Retina (tissue), 1 donor: ENCODE measurements at places on chromosomes 1 and 21.

DNA sequence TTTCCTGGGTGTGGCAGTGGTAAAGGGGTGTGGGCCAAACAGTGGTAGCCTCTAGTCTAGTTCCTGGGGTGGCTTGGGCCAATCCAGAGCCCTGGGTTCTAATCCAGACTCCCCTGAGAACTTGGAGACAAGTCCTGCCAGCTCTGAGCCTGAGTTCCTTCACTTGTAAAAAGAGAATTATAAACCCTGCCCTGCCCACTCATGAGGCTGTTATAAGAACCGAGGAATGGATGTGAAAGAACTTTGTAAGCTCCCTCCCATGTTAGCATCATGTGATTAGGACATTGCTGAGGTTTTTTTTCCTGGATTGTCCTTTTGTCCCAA is 131.0 kb downstream of the RRAGC start:
- no peak for DNase-seq

DNA sequence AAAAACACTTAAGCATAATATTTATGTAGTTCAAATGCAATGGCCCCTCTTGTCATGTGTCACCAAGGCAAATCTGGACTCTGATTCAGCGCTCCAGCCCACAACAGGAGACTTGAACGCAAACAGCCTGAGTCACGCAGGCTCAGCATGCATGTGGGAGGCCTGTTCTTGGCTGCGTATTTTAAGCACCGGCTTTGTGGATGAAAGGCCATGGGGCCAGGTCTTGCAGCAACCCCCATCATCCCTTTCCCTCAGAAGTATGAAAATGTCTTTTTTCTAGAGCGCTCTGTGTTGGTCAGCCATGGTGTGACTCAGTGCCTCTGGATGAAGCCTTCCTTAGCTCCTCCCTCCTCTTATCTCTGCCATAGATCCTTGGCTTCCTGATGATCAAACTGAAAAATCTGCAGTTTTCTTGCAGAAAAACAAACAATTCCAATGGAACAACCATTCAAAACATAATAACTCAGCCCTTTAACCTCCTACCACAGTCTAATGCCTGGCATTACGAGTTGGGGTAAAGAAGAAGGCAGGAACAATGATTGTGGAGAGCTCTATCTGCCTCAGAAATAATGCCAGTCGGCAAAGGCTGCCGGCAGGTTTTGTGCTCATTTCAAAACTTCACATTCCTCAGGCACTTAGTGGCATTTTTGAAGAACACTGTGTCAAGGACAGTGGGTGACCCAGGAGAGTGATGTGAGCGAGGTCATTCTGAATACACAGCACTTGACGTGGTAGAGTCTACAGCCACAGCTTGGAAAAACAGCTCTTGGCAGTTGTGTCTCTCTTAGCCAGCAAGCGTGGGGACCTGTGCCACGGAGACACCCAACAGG is 167.5 kb downstream of the CLIC6 start:
- no peak for DNase-seq

DNA sequence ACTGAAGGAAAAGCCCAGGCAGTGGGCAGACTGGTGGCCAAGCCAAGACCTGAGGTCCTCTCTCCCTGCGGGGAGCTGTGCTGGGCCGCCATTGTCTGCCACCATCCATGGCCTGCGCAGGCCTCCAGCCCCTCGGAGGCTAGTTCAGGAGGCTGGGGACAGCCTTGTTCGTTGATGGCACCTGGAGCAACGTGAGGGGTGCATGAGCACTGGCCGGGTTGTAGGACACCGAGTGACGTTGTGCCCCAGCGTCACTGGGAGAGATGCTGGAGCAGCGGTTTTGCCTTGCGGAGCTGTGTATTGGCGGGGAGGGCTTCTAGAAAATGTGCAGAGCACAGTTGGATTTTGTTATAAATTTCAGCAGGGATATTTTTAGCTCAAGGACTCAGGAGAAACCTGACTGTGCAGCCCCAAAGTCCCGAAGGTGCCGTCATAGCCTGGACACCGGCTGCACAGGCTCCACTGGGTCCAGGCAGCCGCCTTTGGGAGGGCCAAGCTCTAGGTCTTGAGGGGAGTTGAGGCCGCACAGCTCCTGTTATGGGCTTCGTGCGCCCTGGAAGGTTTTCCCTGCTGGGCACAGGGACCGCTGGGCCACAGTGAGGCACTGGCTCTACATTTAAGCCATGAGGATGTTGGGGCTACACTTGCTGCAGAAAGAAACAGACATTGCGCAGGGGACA is 48.2 kb upstream of the ADARB1 start:
- no peak for DNase-seq

DNA sequence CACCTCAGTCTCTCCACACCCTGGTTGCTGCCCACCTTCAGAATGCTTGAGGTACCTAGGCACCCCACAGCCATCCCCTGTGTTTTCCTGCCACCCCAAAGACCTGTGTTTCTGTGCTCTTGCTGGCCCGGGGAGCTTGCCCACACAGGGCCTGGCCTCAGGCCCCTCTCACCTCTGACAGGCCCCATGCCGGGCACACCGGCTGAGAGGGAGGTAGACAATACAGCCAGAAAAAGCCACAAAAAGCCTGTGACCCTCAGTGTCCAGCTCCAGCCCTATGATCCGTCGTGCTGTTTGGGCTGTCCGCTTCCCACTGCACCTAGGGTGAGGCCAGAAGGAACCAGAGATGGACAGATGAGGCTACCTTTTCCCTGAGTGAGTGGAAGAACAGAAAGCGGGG is 11.4 kb downstream of the SEMA6C start:
- no peak for DNase-seq

DNA sequence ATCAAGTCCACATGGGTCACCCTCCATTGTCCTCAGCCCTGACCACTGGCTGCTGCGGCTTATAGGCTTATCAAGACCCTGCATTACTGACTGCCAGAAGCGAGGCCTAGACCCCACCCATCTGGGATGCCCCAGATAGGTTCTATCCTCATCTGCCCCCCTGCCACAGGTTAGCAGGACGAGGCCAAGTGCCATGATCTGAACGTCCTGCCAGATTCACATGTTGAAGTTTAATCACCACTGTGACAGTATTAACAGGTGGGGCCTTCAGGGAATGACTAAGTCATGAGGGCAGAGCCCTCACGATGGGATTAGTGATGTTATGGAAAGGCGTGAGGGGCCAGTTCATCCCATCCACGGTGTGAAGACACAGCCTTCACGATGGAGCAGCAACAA is 6.2 kb upstream of the CPLANE2 start:
- DNase-seq: no peak

DNA sequence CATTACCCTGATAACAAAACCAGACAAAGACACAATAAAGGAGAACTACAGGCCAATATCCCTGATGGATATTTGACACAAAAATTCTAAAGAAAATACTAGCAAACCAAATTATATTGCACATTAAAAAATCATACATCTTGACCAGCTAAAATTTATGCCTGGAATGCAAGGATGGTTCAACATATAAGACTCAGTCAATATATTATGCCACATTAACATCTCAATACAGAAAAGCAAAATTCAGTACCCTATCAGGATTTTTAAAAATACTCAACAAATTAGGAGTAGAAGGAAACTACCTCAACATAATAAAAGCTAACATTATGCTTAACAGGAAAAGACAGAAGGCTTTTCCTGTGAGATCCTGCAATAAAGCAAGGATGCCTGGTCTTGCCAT is 177.1 kb downstream of the MAGI3 start:
- DNase-seq: no peak

DNA sequence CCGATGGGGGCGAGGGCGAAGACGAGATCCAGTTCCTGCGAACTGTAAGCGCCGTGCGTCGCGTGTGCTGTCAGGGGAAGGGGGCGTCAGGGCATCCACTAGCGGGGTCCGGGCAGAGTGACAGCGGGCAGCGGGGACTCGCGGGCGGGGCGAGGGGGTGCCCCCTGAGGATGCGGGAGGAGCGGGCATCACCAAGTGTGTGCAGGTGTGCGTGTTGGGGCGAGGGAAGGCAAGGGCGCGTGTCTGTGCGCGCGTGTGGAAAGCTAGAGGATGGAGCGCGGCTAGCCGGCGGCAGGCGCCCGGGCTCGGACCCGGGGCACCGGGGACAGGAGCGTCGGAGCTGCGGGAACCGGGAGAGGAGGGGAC is 525 bp downstream of the RYR2 start:
- peak; percentile 65 for DNase-seq

GRCh38 chr1:221418346-221418745 is 323.5 kb downstream of the DUSP10 start:
- DNase-seq: no peak

- DNase-seq: no peak
Observed at GRCh38 chr1:59265622-59266021, 31.3 kb upstream of the FGGY start.

DNA sequence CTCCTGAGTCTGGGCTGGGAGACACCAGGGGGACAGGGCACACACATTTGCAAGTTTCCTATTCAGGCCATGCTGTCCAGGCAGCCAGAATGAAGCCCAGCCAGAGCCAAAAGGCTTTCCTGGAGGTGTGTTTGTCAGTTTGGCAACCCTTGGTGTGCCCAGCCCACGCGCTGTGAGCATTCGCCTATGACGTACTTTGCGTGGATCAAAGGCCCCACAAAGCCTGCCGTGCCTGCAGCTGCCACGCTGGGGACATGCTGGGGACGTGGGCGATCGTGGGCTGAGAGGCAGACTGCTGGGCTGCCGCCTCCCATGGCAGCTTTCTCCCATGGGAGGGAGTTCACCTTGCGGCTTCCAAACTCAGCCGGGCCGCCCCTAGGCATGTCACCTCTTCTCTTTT is 57.5 kb downstream of the CD247 start:
- no peak for DNase-seq

GRCh38 chr1:36320291-36320761 is 3.1 kb downstream of the EVA1B start:
- DNase-seq: no peak

- no peak for DNase-seq
Observed at GRCh38 chr1:93111561-93111960, 32.5 kb downstream of the MTF2 start.

GRCh38 chr1:236491469-236492136 is 32.2 kb upstream of the LGALS8 start:
- DNase-seq: no peak

DNA sequence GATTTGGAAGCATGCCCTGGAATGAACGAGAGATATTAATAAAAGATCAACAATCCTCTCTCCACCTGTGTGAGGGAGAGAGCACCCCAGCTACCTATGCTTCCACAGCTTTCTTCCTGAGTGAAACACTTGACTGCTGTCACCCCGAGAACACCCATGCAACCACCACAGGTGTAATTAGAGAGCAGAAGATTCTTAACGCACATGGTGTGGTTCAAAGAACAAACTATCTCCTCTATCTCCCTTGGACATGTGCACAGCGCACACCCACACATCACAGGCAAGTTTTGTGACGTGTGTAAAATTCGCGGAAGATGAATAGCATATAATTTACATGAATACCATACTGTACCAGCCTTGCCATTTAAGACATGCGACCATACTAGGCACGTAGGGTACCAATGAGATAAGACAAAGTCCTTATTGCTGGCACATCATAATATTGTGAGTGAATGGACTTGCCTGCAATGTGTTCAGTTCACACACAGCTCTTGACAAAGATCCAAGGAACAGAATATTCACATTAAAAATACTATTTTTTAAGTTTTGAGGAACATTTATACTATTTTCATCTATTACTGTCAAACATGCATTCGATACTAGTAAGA is 11.6 kb downstream of the ERRFI1 start:
- DNase-seq: no peak

- no peak for DNase-seq
Observed at GRCh38 chr1:234206651-234207284, 166.5 kb upstream of the COA6 start.

GRCh38 chr1:94332516-94332915 is 85.7 kb upstream of the ABCD3 start:
- no peak for DNase-seq

- no peak for DNase-seq
Observed at GRCh38 chr1:43296207-43296606, 4.6 kb upstream of the TIE1 start.

DNA sequence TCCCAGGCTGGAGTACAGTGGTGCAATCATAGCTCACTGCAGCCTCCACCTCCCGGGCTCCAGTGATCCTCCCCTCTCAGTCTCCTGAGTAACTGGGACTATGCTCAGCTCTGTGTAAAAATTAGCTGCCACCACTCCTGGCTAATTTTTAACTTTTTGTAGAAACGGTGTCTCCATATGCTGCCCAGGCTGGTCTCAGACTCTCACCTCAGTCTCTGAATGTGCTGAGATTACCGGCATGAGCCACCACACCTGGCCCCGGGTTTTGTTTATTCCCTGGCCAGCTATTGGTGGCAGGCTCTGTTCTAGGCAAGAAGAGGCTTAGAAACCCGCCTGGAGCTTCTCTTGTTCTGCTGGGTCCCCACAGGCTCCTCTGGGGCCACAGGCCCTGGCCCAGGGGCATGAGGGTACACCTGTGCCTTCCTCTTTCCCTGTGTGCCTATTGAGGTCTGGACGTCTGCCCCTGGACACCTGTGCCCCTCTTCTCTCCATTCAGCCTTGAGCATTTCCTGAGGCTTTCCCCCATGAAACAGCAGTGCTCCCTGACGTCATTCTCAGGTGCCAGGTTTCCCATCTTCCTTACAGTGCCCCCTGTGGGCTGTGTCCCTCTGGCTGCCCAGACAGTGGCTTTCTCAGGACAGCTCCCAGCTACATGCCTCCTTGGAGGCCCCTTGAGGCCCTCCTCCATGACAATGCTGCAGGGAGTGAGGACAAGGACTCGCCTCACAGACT is 57.5 kb downstream of the PCP4 start:
- DNase-seq: no peak

- no peak for DNase-seq
Observed at GRCh38 chr1:36136535-36136934, 11.5 kb upstream of the COL8A2 start.

- DNase-seq: peak; percentile 50
Observed at GRCh38 chr21:26280775-26281174, 110.2 kb upstream of the APP start.

DNA sequence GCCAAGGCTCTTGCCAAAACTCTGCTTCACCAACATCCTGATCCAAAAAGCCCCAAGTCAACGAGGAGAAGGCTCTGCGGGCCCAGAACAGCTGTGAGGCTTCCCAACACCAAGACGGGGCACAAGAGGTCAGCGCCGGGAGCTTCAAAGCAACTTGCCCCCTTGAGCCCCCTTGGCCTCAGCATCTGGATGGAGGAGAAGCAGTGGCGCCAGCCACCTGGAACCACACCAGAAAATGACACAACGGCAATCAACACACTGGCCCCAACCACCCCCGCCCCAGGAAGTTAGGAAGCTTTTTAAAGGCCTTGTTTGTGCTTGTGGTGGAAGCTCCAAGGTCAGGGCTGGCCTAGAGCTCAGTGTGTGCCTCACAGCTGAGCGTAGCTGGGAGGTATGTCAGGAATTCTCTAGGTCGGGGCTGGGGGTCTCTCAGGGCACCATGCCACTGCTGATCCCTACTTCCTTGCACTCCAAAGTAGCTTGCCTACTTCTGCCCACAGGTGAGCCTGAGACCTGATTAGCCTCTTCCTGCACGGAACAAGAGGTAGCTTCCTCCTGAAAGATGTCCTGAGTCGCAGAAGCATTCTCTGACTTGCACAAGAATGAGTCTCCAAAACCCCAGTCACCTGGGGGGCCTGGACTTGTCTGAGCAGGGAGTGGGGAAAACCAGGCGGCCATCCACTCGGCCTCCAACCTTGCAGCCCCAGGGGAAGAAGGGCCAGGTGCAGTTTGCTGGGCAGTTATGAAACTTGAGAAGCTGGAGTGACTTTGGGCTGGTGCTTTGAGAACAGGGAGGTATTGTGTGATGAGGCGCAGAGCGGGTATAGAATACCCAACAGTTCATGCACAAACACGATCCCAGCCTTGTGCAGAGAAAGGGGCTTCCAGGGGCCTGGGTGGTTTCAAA is 9.7 kb upstream of the SRP9 start:
- peak; percentile 30 for DNase-seq
